SW 1271 (cell line): ENCODE measurements at places on chromosomes 12 and 14.

DNA sequence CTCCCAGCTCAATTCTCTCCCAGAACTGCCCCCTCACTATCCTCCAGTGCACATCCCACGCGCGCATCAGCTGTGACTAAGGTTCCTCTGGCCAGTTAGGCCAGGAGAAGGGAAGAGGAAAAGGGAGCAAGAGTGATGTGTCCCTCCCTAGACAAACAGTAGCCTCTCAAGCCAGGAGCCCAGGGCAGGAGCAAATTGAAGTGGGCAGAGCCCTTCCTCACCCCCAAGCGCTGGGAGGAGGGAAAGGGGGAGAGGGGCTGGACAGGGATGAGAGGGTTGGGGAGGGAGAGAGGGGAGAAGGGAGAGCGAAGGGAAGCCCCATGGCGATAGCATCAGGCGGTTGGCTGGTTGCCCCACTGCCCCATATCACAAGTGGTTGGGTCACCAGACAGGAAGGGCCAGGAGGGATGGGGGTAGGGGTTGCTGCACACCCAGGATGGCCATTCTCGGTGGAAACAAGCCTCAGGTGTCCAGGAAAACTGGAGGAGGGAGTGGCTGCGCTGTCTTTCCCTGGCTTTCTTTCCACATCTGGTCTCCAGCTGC, 1.1 kb downstream of the CD63 start:
- DNase-seq = no peak

DNA sequence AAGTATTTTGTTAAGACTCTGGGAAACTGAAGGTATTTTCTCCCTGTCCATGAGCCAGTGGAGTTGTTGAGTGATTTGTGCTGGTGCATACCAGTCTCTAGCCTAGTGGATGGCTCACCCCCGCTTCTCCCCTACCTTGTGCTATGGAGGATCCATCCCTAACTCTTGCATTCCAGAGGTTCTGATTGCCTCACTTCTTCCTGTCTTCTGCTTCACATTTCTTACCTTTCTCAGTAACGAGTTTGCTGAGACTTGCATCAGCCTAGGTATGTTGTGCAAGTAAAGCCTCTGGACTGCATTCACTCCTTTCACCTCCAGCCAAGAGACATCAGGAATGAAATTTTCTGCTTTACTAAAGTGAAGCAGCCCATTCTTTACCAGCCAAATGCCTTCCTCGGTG, 391.6 kb downstream of the ZFP36L1 start:
- no peak for DNase-seq

DNA sequence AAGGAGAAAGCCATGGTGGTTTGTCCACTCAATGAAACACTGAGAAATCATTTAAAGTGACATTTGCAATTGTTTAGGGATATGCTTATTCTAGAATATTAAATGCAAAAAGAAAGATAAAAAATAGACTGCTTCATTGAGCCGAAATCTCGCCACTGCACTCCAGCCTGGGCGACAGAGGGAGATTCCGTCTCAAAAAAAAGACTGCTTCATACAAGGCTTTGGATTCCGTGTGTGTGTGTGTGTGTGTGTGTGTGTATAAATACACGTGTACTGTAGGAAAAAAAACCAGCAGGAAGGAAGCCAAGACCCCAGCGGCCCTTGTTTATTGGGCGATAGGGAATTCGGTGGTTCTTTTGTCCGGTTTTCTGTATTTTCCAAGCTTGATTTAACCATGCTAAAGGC, 3.2 kb upstream of the ZNF839 start:
- no peak for DNase-seq

DNA sequence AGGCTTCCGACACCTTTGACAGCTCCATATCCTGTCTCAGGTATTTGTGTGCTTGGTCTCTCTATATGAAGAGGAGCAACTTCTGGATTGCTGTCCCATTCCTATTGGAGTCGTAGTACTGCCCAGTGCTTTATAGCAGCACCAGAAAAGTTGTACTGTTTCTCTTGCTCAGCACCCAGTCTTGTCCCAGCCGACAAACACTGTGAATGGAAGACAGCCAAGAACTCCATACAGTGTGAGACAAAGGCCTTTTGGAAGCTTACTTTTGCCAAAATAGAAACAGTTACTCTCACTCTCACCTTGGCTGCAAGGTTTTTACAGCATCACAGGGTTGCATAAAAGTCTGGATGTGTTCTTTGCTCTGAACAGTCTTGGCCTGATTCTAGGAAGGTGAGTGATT, 105.3 kb downstream of the TGFB3 start:
- no peak for DNase-seq

GRCh38 chr12:124371366-124371765, 76.5 kb downstream of the RFLNA start:
- DNase-seq = no peak

DNA sequence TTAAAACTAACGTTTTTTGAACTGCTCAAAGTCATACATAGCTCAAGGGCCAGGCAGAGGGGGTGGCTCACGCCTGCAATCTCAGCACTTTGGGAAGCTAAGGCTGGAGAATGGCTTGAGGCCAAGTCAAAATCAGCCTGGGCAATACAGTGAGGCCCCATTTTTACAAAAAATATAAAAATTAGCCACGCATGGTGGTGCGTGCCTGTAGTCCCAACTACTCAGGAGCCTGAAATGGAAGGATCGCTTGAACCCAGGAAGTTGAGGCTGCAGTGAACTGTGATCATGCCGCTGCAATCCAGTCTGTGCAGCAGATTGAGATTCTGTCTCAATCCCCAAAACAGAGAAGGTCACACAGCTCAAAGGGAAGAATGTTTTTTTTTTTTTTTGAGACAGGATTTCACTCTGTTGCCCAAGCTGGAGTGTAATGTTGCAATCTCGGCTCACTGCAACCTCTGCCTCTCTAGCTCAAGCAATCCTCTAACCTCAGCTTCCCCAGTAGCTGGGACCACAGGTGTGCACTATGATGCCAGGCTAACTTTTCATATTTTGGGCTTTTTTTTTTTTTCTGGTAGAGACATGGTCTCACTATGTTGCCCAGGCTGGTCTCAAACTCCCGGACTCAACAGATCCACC, 2.9 kb downstream of the RBM23 start:
- no peak for DNase-seq

- DNase-seq = no peak
These were observed 55.5 kb downstream of the CRACR2A start for GRCh38 chr12:3697311-3697870.

DNA sequence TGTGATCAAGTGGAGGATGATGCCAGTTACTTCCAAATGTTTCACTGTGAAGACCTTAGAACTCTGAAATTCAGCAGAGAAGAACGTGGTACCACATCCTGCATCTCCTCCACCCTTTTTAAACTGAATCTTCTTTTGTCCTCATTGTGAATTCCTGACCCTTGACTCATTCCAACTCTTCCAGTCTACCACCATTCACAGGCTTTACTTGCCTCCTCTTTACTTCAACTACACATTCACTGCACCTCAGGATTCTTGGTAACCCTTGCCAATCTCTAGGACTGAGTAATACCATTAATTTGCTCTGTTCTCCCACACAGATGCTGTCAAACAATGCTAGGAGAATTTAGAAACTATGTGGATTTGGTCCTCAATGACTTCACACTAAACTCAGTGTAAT, 37.3 kb downstream of the PPP1R12A start:
- DNase-seq = peak; percentile 98

DNA sequence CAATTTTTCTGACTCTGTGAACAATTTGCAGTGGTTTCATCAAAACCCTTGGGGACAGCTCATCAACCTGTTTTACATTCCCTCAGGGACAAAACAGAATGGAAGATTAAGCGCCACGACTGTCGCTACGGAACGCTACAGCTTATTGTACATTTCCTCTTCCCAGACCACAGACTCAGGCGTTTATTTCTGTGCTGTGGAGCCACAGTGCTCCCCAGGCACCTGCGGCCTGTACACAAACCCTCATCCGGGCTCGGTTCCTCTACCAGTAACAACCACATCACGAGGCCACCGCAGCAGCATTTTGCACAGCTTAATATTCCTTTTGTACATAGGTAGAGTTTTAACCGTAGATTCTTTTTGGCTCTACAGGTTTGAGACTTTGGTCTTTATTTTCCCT, 397.4 kb upstream of the OR4E1 start:
- no peak for DNase-seq
